ENCODE measurements at places on chromosomes 7 and 10.

- peak; percentile 47 for DNase-seq
Measured at GRCh38 chr10:80702143-80702542, 164.4 kb downstream of the SH2D4B start.

- no peak for DNase-seq
Measured at GRCh38 chr7:150413640-150414081, 34.5 kb downstream of the ZNF775 start.

DNA sequence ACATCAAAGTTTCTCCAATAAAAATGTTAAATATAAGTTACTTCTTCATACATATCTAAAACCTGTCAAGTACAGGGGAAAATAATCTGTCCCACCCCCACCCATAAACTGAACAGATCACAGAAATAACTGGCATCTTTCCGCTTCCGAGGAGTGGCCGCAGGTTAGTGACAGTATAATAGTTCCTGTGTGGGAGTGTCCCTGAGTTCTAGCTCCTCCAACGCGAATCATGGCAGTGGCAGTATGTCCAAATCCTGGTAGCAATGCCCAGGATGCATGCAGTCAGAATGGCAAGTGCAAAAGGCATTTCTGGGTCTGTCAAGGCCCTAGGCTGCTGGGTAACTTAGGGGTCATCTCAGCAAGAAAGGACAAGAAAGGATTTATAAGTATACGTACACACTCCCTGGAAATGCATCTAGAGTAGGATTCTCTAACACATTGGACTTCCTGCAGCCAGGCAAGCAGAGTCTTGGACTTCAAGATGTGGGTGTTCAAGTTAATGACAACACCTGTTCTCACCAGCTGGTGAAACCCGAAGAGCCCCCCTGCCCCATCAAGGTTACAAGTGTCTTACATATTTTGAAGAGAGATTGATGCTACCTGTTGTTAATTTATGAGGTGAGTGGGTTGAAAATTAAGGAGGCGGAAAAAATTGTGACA lies 94.4 kb upstream of the COL1A2 start:
- DNase-seq, result no peak

DNA sequence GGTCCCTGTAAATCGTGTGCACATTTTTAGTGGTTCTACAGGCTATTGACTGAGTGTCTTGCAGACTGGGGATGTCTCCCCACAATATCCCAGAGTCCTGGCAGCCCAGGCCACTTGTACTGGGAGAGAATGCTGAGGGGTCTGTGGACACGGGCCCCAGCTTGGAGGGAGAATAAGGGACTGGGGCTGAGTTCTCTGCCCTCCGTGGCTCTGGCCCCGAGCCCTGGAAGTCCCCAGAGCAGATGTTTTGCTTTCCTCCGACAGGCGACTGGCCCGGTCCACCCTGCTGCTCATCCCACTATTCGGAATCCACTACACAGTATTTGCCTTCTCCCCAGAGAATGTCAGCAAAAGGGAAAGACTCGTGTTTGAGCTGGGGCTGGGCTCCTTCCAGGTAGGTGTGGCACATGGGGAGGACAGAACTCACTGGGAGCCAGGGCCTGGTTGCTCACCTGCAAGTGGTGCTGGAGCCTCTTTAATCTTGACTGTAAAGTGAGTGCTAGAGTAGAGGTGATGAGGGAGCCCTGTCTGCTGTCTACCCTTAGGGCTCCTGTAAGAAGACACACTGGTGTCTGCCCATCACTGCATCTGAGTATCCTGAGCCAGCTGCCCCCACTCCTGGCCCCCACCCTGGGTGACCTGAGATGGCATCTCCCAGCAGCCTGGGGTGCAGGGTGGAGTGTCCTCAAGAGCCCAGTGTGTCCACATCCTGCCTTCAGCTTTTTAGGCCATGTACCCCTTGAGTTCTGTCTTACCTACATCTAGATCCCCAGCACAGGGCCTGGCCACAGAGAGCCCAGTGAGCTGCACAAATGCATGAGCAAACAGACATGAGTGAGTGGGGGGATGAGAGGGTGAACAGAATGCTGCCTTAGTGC lies 51.1 kb downstream of the ADCYAP1R1 start:
- no peak for DNase-seq

DNA sequence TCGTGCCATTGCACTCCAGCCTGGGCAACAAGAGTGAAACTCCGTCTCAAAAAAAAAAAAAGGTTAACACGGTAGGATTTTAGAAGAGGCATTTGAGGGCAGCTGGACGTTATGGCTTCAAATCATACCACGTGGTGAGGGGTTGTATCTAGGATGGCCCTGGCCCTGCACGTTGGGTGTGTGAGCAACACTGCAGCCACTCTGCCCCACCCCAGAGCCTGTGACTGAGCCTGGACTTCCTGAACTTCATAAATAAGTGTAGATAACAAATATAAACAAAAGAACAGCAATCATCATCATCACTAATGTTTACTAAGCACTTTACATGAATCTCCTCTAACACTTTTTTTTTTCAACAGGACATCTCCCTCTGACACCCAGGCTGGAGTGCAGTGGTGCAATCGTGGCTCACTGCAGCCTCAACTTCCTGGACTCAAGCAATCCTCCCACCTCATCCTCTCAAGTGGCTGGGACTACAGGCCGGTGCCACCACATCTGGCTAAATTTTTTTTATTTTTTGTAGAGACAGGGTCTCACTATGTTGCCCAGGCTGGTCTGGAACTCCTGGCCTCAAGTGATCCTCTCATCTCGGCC lies 169.5 kb upstream of the FRMD4A start:
- DNase-seq, result no peak

DNA sequence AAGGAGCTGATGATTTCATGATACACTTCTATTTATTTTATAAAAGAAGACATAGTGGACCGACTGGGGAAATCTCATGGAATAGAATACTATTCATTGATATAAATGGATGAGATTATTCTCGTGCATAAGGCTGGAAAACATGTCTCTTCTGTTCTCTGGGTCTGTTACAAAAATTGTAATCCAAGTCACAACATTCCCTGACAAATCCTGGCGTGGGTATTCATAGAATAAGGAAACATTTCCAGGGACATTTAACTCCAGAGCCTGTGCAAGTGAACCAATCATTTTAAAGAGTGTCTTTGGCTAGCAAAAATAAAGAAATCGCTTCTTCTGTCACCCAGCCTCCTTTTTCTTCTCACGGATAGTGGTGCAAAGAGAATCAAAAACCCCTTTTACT lies 1148.5 kb upstream of the AUTS2 start:
- DNase-seq, result no peak

DNA sequence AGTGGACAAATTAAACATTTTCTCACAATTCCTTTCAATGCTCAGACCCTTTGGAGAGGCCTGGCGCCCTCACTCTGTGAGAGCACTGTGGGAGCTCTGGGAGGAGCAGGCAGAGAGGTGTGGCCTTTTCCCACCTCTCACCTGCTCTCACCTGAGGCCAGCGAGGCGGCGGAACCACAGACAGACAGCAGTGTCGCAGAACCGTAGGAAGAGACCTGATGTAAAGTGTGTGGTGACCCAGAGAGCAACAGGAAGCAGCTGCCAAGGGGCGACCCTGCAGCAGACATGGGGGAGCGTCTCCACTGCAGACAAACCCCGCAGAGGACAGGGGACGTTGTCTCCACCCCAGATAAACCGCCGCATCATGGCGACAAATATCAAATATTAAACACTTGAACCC lies 15.6 kb upstream of the PARP12 start:
- no peak for DNase-seq

GRCh38 chr10:35643151-35644049 lies 1.3 kb upstream of the FZD8 start:
- DNase-seq, result peak; percentile 21

GRCh38 chr7:121002-121785 lies 71.2 kb upstream of the FAM20C start:
- DNase-seq, result no peak

DNA sequence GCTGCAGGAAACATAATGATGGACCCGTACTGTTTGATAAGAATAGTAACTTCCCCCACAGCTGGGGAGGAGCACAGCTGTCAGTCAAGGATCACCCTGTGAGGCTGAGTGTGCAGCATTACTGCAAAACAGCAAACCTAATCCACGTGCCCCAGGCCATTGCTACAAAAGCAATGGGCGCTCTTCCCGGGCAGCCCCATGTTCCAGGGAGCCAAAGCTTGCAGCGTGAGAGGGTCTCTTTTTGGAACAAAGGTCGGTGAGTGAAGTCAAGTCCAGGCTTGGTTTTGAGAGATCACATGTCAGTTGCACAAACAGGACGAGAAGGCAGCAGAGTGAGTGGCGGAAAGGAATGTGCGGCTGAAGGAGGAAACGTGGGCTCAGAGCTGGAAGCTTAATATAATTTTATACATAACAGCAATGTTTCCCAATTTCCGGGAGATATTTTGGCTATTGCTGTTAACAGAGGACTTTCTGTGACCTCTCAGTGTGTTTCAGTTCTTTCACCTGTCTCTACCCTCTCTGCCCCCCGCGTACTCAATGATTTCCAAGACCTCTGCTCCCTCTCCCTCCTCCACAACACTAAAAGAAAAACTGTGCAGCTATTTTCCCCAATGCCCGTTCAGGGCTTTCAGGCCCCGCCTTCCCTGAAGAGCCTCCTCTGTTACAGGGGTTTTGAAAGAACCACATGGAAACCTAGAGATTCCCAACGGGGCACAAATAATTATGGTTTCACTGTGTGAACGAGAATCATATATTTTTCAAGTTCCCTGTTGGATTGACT lies 128.9 kb downstream of the MTPAP start:
- DNase-seq, result peak; percentile 18

- peak; percentile 20 for DNase-seq
Measured at GRCh38 chr10:7318836-7319235, 92.0 kb downstream of the SFMBT2 start.

GRCh38 chr10:91296471-91296870 lies 76.0 kb downstream of the PCGF5 start:
- DNase-seq, result peak; percentile 30

GRCh38 chr10:10208196-10208595 lies 809.5 kb upstream of the CELF2 start:
- no peak for DNase-seq

GRCh38 chr7:21771906-21772610 lies 173.6 kb downstream of the CDCA7L start:
- DNase-seq, result no peak

GRCh38 chr7:90965211-90965610 lies 299.0 kb upstream of the FZD1 start:
- DNase-seq, result no peak

- DNase-seq, result no peak
Measured at GRCh38 chr10:103712146-103712545, 143.2 kb downstream of the SH3PXD2A start.

DNA sequence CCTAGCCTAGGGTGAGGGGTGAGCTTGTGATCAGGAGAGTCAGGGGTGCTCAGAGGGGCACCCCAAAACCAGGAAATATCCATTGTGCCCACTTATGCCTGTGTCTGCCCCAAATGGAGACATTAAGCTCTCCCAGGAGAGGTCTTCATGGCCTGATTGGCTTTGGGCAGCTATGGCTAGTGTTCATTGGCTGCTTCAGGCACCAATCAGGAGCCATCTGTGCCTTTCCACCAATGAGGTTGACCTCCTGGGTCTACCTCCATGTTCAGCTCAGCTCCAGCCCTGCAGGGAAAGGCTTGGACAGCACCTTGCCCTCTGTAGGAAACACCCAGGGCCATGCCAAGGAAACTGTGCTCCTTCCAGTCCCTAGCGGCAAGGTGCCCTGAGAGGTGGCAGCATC lies 23.9 kb upstream of the HSPB1 start:
- DNase-seq, result peak; percentile 35

- peak; percentile 90 for DNase-seq
Measured at GRCh38 chr7:100088621-100089457, at the start of gene COPS6. Gene COPS6, plus strand, starts transcription at chr7:100088969. Its CDS starts 22 bp downstream, at chr7:100088991.

GRCh38 chr10:123154711-123155505 lies 706 bp downstream of the BUB3 start:
- peak; percentile 79 for DNase-seq

DNA sequence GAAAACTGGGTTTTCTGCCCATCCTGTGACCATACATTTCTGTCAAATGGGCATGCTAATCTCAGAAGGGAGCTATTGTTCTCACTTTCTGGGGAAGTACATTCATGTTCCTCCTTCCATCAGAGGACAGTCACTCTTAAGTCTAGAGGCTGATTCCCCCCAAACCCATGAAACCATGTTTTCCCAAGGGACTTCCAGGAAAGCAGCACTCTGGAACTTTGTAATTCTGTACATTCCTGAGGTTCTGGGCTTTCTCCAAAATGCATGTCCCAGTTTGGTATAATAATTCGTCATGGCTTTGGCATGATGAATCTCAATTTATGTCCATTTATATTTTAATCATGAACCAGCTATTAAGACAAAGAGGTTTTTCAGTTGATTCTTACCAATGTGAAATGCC lies 688.1 kb downstream of the LRMDA start:
- DNase-seq, result no peak

DNA sequence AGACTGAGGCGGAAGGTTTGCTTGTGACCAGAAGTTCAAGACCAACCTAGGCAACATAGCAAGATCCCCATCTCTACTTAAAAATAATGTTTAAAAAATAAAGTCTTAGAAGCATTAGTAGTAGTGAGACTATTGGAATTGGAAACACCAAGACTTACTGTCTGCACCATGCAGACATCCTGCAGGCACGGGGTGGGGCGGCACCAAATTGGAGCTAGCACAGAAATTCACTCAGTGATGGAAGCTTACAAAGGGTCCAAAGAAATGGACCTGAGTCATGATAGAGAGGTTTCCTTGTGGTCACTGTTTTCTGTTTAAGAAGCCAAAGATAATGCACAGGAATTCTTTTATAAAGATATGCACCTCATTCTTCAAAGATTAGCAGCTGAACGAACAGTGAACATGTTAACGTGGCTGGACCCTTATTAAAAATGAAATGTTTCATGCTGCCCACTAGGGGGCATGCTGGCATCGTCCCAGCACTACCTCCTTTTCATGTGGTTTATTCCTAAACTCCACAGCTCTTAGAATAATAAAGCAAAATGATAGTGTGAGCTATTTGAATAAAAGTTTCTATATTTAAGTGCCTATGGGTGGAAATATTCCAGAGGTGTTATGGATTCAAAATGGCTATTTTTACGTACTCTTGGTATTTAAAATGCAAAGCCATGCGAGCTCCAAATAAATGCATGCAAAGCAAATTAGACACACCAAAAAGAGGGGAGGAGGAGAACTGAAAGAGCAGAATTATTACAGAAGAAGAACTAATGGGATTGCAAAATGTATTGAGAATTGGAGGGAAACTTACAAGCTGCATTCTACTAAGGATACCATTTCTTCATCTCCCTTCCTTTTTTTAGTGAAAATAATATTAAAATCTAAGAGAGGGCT lies 28.6 kb downstream of the PDSS1 start:
- DNase-seq, result peak; percentile 64

- no peak for DNase-seq
Measured at GRCh38 chr7:36395171-36395894, 5.7 kb downstream of the ANLN start.

GRCh38 chr7:70322856-70323255 lies 724.6 kb downstream of the AUTS2 start:
- no peak for DNase-seq

- DNase-seq, result no peak
Measured at GRCh38 chr7:22548313-22548712, 48.3 kb upstream of the STEAP1B start.

GRCh38 chr10:73517166-73517888 lies 21.5 kb upstream of the PPP3CB start:
- DNase-seq, result no peak

GRCh38 chr10:60645980-60646379 lies 132.3 kb upstream of the CDK1 start:
- no peak for DNase-seq

All from GM12865 (cell line).